Karpas-422 (cell line): ENCODE measurements at places on chromosomes 6 and 20. TPM values are rescaled to one million over a fixed set of nuclear protein-coding genes. Genes with fewer than 3 reads are reported as not detected.

DNA sequence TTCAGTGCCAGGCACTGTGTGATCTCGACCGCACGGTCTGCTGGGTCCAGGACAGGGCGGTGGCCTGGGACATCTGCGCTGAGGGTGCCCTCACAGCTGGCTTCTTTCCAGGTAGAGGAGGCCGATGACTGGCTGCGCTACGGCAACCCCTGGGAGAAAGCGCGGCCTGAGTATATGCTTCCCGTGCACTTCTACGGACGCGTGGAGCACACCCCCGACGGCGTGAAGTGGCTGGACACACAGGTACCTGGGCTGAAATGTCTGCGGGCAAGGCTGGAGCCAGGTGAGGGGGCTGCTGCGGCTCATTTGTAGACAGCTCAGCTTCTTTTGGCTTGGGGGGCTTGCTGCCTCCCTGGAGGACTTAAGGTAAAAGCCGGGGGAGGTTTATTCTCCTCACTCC is 26.6 kb downstream of the PYGB start:
- no peaks in the 10 kb centered on the region for H3K27me3 ChIP-seq
- no peaks in the 10 kb centered on the region for H3K4me1 ChIP-seq
- H3K36me3 ChIP-seq = peaks cover 53% of the 10 kb centered on the region
- DNase-seq = no peak

- no peak for DNase-seq
- no peak overlapping the region for H3K27ac ChIP-seq
- no peaks in the 10 kb centered on the region for H3K4me1 ChIP-seq
- H3K27me3 ChIP-seq = no peaks in the 10 kb centered on the region
- no peak overlapping the region for H3K4me3 ChIP-seq
- H3K36me3 ChIP-seq = no peaks in the 10 kb centered on the region
Observed at GRCh38 chr6:56660381-56660730, 17.7 kb upstream of the DST start.

GRCh38 chr6:85364344-85364743 is 85.5 kb upstream of the NT5E start:
- H3K36me3 ChIP-seq = no peaks in the 10 kb centered on the region
- no peak for DNase-seq
- no peak overlapping the region for H3K4me3 ChIP-seq
- H3K27ac ChIP-seq = no peak overlapping the region

GRCh38 chr6:138499303-138500018 is at the start of gene NHSL1:
TSS of gene NHSL1 (minus strand) at chr6:138499494. CDS start at chr6:138499290, 204 bp downstream.
- DNase-seq = peak; percentile 86
- H3K36me3 ChIP-seq = no peaks in the 10 kb centered on the region
- H3K27me3 ChIP-seq = no peaks in the 10 kb centered on the region

GRCh38 chr6:106287215-106287614 is 38.3 kb downstream of the ATG5 start:
- H3K27me3 ChIP-seq = no peaks in the 10 kb centered on the region
- no peak overlapping the region for H3K27ac ChIP-seq
- H3K36me3 ChIP-seq = peaks cover 31% of the 10 kb centered on the region
- H3K4me3 ChIP-seq = no peak overlapping the region
- H3K4me1 ChIP-seq = peaks cover 5% of the 10 kb centered on the region

DNA sequence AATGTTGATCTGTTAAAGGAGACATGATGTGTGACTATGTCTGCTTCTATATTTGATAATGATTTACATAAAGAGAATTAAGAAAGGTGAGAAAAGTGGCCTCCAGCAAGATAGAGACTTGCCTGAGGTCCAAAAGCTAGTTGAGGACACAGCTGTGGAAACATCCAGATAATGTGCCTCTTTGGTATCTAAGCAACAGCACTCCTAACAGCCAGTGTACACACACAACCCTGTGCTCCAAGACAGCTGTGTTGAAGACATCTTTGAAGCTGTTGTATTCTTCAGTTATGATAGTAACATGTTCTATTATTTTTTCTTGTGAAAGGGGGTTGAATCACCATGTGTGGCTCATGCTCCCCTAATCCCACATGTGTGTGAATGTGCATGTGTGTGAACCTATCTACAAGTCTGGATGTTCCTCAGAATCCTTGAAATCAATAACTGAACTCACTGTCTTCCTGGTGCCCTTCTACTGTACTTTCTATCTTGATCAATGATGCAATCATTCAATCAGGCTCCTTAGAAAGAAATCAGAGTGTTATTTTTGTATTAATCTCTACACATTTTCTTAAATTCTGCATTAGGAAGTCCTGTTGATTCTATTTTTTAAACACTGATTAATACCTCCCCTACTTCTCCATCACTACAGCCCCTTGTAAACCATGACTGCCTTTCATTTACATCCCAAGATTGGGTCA is 116.7 kb upstream of the SSTR4 start:
- H3K4me3 ChIP-seq = no peak overlapping the region
- H3K27me3 ChIP-seq = no peaks in the 10 kb centered on the region
- H3K4me1 ChIP-seq = no peaks in the 10 kb centered on the region
- no peak overlapping the region for H3K27ac ChIP-seq

DNA sequence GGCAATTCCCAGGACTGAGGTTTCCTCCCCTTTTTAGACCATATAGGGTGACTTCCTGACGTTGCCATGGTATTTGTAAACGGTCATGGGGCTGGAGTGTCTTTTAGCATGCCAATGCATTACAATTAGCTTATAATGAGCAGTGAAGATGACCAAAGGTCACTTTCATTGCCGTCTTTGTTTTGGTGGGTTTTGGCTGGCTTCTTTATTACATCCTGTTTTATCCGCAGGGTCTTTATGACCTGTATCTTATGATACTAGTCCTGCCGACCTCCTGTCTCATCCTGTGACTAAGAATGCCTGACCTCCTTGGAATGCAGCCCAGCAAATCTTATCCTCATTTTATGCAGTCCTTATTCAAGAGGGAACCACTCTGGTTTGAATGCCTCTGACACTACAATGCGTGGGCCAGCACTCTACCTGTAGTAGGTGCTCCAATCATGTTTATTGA is 190.1 kb downstream of the KCNQ5 start:
- H3K4me3 ChIP-seq = no peak overlapping the region
- H3K36me3 ChIP-seq = no peaks in the 10 kb centered on the region
- no peaks in the 10 kb centered on the region; the same call in 1 of the 2 replicates for H3K4me1 ChIP-seq
- DNase-seq = no peak

DNA sequence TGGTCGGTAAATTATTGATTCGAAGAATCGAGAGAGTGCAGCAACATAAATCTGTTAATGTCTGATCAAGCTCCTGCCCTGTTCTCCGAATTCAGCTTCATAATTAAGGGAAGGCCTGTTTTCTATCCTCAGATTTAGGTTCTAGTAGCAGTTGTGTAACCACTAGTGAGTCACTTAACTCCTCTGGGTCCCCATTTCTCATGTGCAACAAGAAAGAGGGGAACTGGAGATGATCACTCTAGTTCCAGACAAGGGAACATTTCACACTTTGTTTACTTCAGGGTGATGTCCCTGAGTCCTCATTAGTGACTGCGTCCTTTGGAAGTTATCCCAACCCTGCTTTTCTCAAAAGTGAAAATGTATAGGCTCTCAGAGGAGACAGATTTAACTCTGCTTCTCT is 68.1 kb upstream of the RNF146 start:
- H3K4me3 ChIP-seq = no peak overlapping the region
- H3K36me3 ChIP-seq = no peaks in the 10 kb centered on the region
- no peak for DNase-seq
- no peaks in the 10 kb centered on the region for H3K27me3 ChIP-seq
- H3K27ac ChIP-seq = no peak overlapping the region
- H3K4me1 ChIP-seq = no peaks in the 10 kb centered on the region

- peak overlapping the region; percentile 99 for H3K27ac ChIP-seq
- H3K4me1 ChIP-seq = peaks cover 97% of the 10 kb centered on the region
- H3K36me3 ChIP-seq = peaks cover 11% of the 10 kb centered on the region; the same call in 1 of the 2 replicates
Observed at GRCh38 chr6:41707565-41708200, 27.7 kb downstream of the TFEB start.

DNA sequence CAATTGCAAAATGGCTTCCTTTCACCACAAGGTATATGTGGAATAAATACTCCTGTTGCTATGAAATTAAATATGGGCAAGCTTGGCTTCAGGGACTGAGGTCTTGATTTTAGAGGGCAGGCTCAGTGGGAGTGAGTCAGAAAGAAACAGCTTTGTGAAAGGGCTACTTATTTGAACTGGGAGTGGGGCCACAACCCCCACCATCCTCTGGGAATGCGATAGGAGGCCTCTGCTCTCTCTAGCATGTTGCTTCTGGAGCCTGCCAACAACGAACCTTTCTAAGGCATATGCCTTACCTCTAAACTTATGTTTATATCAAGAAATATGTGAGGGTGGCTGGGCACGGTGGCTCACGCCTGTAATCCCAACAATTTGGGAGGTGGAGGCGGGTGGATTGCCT is 149.7 kb downstream of the LRRC1 start:
- H3K27me3 ChIP-seq = no peaks in the 10 kb centered on the region
- no peaks in the 10 kb centered on the region for H3K4me1 ChIP-seq
- H3K27ac ChIP-seq = no peak overlapping the region
- no peaks in the 10 kb centered on the region for H3K36me3 ChIP-seq
- no peak overlapping the region for H3K4me3 ChIP-seq
- no peak for DNase-seq

- no peaks in the 10 kb centered on the region for H3K27me3 ChIP-seq
Observed at GRCh38 chr6:169980826-169981450, 229.5 kb downstream of the ERMARD start.

GRCh38 chr6:109467696-109468095 is 12.1 kb upstream of the MICAL1 start:
- H3K27ac ChIP-seq = no peak overlapping the region
- H3K36me3 ChIP-seq = peaks cover 84% of the 10 kb centered on the region
- H3K4me1 ChIP-seq = peaks cover 10% of the 10 kb centered on the region
- H3K4me3 ChIP-seq = no peak overlapping the region
- DNase-seq = no peak
- H3K27me3 ChIP-seq = no peaks in the 10 kb centered on the region

DNA sequence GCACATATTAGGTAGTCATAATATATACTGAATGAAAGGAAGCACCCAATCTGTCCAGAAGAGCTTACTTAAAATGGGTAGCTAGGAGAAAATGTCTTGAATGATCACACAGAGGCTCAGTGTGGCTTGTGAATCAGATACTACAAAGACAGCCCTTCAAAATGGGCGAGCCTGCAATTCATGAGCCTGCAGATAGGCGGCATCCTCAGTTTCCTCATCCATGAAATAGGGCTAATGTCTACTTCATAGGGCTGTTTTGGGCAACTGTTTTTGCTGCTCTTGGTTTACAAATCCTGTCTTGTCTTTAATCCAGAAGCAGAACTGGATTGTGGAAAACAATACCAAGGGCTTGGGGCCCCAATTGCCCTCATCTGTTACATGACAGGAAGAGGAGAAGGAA is 129.3 kb upstream of the KCNK16 start:
- DNase-seq = peak; percentile 63
- no peaks in the 10 kb centered on the region for H3K4me1 ChIP-seq
- no peaks in the 10 kb centered on the region for H3K36me3 ChIP-seq
- H3K4me3 ChIP-seq = no peak overlapping the region
- no peaks in the 10 kb centered on the region for H3K27me3 ChIP-seq
- H3K27ac ChIP-seq = no peak overlapping the region

DNA sequence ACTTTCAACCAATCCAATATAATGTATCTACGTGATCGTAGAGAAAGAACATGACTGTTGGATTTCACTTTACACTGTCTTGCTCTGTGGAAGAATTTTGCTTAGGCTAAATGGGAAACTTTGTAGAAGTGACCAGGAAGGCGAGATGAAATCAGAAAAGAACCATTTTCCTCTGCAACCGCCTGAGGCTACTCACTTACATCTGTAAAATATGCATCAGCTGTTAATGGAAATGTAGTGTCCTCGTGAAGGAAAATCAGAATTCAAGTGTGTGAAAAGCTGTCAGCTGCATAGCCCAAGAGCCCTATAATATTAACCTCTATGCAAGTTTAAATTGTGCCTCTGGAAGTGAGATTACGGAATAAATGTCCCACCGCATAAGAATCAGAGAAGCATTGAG is 277.9 kb downstream of the C6orf118 start:
- no peaks in the 10 kb centered on the region for H3K27me3 ChIP-seq
- no peak overlapping the region for H3K27ac ChIP-seq
- H3K4me1 ChIP-seq = no peaks in the 10 kb centered on the region
- no peak overlapping the region for H3K4me3 ChIP-seq
- H3K36me3 ChIP-seq = no peaks in the 10 kb centered on the region

GRCh38 chr6:142918339-142919042 is 26.5 kb downstream of the HIVEP2 start:
- H3K36me3 ChIP-seq = no peaks in the 10 kb centered on the region
- H3K4me1 ChIP-seq = peaks cover 13% of the 10 kb centered on the region
- H3K27ac ChIP-seq = no peak overlapping the region
- H3K27me3 ChIP-seq = no peaks in the 10 kb centered on the region
- H3K4me3 ChIP-seq = no peak overlapping the region
- no peak for DNase-seq

DNA sequence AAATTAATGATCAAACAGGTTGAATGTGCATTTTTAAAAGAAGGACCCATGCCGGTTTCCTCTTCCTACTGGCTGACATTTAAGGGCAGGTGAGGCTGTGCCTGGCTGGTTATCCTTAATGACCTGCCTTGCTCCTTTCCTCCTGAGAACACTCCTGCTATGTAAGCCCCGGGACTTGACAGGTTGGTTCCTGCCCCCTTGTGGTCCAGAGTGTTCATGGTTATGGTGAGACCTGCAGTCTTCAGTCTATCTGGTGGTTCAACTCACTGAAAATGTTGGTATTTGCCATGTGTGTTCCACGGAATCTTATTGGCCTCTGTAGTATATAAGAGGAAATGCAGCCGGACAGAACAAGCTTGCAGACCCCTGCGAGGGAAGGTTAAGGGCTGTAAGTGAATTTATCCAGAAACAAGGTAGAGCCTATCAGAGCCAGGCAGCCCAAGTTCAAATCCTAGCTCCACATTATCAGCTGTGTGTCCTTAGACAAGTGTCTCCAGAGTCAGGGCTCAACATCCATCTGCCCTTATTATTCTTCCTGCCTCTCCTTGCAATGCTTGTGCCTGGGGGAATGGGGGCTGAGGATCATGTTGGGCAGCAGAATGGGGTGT is 5.2 kb upstream of the BPIFA3 start:
- no peaks in the 10 kb centered on the region for H3K4me1 ChIP-seq
- H3K4me3 ChIP-seq = no peak overlapping the region
- H3K27ac ChIP-seq = no peak overlapping the region
- peak; percentile 84 for DNase-seq
- no peaks in the 10 kb centered on the region for H3K27me3 ChIP-seq

KIF6 gene
- total RNA-seq = not detected in 2 replicates

DEFB123 gene
- total RNA-seq = not detected in 2 replicates

ANGPT4 gene
- not detected in 2 replicates for total RNA-seq

GJA10 gene
- total RNA-seq = 1.3 and 2.3 TPM in 2 replicates

GNMT gene
- 0.48 and 0.76 TPM in 2 replicates for total RNA-seq
